ENCODE measurements at places on chromosomes 1 and 21.

DNA sequence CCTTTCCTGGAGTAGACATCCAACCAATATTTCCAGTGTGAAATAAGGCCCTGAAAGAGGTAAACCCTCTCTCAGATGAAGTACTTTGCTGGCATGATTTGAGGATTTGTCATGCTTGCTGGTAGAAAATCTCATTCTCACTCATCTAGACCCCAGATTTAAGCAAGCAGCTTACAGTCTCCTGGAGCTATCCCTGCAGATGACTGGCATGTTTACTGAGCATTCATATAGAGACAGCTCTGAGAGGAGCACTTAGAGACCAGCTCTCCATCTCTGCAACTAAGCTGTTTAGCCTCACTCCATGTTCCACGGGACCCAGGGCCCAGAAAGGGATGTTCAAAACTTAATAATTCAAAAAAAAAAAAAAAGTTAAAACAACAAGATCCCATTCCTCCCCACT is 34.2 kb downstream of the GPR161 start:
- DNase-seq: no peak

- DNase-seq: no peak
These were observed 185.6 kb downstream of the TGFBR3 start for GRCh38 chr1:91700332-91700731.

- no peak for DNase-seq
These were observed 17.1 kb downstream of the ATP5PF start for GRCh38 chr21:25717491-25718147.

GRCh38 chr1:31805318-31805717 is 10.5 kb downstream of the SPOCD1 start:
- no peak for DNase-seq

DNA sequence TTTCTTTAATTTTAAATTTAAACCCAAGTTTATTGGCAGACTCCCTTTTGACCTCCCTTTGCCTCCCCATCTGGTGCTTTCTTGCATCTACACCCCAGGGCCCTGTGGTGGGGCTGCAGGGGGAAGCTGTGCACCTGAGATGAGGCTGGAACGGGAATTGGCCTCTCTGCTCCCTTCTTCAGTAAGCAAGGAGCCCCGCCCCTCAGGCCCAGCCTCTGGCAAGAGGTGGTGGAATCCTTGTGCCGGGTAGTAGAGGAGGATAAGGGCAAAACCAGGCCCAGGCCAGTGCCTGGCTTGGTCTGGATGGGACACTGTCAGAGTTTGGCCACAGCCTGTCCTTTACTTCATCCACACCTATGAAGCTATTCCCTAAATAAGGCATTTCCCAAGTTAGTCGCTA is 25.1 kb downstream of the ATP8B2 start:
- DNase-seq: no peak

GRCh38 chr21:44845418-44846223 is 27.8 kb upstream of the SUMO3 start:
- DNase-seq: no peak

DNA sequence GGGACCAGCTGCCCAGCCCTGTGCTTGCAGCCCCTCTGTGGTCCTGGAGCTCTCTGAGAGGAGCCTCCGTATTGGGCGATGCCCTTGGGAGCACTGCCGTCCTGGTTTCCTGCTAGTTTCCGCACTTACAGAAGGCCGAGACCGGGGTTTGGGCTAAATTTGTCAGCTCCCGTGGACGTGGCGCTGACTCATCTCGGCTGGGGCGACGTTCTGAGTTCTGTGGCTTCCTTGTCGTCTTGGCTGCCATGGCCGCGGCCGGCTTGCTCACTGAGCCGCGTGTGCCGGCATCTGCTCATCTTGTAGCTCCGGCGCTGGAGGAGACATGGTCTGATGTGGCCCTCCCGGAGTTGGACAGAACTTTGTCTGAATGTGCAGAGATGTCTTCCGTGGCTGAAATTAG is 64.9 kb downstream of the PCNT start:
- DNase-seq: no peak

DNA sequence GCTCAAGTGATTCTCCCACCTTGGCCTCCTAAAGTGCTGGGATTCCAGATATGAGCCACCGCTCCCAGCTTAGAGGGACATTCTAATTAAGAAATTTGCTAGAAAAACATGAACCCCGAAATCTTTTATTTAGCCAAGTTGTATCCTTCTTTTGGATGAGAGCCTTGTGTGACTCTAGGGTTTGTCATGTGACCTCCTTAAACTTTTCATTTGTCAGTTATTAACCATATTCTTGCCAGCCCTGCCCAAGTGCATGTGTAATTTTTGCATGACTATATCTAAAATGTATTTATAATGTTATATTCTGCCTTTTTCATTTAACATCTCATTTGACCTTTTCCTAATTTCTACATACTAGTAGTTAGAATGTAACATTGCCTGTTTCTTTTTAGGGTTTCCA is 1.9 kb downstream of the UTP25 start:
- DNase-seq: no peak

DNA sequence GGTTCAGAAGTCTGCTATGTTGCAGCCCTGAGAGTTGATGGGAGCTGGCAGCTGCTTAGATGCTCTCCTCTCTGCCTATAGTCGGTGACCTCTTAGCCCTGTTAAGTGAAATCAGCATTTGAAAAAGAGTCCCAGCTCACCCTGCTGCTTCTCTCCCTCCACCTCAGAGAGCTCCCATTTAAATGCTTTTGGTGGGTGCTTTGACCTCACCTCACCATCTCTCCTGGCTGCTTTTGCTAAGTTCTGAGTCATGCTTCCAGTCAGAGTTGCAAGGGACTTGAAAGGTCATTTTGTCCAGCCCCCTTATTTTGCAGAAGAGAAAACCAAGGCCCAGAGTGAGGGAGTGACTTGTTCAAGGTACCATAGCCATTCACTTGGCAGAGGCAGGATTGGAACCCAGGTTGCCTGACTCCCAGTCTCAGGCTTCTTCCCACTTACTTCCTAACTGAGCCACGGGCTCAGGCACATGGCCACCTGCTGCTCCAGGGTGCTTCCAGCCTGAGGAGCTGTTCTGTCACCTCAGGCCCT is 3.3 kb downstream of the MAPKAPK2 start:
- DNase-seq: no peak

DNA sequence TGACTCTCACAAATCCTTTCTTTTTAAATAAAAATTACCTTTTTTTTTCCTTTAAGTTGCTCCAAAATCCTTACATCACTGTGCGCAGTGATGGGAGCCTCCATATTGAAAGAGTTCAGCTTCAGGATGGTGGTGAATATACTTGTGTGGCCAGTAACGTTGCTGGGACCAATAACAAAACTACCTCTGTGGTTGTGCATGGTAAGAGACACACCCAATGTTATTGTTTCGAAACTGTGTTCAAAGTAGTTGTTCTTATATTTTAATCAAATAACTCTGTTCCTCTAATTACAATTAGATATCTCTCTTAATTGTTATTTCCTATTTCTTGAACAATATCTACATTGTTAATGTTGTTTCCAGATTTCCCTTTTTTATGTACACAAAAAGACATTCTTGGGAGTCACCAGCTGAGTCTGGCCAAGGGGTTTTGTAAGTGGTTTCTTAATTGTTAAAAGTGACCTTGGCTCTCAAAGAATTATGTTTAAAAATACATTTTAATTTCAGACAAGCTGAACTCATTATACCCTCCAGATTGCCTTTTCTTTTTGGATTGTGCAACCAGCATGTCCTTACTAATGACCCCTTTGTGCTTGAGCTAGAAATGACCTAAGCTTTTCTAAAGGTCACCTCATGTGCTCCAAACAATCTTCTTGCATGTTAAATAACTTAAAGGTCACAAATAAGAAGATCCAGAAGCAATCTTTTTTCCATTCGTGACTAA is 250.1 kb downstream of the HMCN1 start:
- no peak for DNase-seq

GRCh38 chr1:64195081-64195395 is 8.4 kb upstream of the UBE2U start:
- no peak for DNase-seq

DNA sequence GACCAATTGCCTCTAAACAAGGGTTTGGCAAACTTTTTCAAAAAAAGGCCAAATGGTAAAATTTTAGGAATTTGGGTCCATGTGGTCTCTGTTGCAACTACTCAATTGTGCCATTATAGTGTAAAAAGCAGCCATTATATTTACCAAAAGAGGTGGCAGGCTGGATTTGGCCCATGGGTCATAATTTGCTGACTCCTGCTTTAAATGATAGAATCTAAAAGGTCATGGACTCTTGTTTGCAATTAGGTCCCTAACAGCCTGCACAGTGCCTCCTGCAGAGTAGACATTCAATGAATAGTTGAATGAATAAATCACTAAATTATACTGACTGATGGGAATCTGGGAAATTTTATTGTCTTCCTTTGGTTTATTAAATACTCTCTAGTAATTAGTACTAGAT is 6.2 kb downstream of the BECN2 start:
- no peak for DNase-seq

GRCh38 chr21:36584980-36585940 is 105.3 kb upstream of the CLDN14 start:
- no peak for DNase-seq

- no peak for DNase-seq
These were observed 98.5 kb upstream of the NGF start for GRCh38 chr1:115436596-115436995.

DNA sequence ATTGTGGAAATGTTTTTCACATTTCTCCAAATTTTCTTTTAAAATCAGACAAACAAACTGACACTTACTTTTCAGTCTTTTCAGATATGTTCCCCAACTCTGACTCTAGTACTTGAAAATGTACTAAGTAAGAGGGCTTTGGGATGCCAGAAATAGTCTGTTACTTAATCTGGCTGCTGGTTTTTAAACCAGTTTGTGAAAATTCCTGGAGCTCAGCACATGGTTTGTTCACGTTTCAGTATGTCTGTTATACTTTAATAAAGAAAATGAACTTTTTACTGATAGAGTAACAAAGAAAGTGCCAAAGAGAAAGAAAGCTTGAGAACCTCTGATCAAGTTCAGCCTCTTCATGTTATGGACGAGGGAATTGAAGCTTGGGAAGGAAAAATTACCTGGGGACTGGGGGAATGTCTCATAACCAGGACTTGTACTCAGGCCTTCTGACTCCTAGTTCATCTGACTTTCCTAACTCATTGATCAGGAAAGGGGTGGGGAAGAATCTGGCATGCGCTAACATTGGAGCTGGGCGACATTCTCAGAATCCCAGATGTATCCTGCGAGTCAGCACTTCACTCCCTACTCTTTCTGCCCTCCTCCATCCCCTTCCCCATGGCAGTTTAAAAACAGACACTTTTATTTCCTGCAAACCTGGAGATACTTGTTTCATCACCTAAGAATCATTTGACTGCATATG is 30.8 kb upstream of the DNAJC6 start:
- no peak for DNase-seq

DNA sequence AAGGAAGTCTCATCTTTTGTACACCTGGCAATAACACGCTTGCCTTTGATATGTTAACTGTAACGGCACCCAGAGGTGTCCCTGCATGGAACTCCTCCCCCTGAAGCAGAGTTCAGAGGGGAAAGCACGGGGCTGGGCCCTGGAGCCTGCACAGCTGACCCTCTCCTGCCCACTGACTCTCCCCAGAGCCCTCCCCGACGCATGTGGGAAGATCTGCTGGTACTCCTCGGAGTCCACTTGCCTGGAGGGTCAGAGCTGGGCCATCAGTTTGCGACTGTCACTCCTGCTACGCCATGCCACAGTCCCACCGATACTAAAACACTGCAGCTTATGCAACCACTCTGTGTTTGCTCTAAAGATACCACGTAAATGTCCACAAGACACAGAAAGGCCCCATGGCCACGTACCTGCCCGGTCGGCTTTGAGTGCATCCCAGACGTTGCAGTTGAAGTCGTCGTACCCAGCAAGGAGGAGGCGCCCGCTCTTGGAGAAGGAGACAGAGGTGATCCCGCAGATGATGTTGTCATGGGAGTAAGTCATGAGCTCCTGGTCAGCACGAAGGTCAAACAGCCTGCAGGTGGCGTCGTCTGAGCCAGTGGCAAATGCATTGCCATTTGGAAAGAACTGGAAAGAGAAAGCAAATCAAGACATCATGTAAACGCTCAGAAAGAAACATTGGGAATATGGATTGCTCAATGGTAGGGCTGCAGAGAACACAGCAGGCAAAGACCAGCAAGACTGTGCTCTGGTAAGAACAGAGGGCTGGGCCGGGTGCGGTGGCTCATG is 10.6 kb upstream of the NADK start:
- DNase-seq: no peak

GRCh38 chr1:108570128-108570527 is 10.2 kb downstream of the EEIG2 start:
- DNase-seq: no peak

- DNase-seq: no peak
These were observed 56.7 kb downstream of the SPSB1 start for GRCh38 chr1:9349331-9349851.

DNA sequence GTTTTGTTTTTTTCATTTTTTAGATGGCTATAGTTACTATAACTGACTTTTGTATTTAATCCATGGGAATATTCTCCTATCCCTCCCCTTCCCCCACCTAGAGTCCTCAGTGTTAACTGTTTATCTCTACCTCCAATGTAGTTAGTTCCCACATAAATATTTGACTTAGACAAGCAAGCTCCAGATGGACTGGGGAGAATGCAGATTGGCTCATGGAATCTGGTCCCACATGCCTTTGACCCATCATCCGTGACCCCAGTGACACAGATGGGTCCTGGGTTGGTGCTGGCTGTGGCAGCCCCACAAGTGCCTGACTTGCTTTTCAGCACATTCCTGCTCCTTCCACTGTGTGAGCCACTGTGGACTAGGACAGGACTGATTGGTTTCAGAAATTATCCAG is 41.8 kb downstream of the ATP2B4 start:
- DNase-seq: no peak

DNA sequence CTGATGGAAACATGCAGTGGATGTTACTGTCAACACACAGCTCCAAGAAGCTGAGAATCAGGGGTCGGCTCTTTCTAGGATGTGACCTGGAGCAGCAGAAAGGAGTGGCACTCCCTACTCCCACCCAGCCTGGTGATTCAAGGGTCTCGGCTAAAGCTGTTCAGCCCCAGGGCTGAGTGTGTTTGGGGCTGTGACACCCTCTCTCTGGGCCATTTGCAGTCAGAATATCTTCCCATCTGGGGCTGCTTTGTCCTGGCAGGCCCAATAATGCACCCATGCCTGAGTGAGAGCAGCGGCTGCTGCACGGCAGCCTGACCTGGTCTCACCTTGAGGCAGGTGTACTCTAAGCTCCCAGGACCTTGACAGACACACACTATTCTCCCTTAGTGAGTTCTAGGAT is 52.5 kb upstream of the AJAP1 start:
- no peak for DNase-seq
